Renal cortex interstitium (tissue), 15 donors: ENCODE measurements at places on chromosomes 12 and 14.
A peak's percentile ranks its signal among the peaks of the same experiment; 100 is the strongest.

- DNase-seq: no peak
Observed at GRCh38 chr12:87320724-87321123, 708.5 kb downstream of the C12orf50 start.

- no peak for DNase-seq
Observed at GRCh38 chr14:21093018-21093417, 5.4 kb downstream of the ZNF219 start.

DNA sequence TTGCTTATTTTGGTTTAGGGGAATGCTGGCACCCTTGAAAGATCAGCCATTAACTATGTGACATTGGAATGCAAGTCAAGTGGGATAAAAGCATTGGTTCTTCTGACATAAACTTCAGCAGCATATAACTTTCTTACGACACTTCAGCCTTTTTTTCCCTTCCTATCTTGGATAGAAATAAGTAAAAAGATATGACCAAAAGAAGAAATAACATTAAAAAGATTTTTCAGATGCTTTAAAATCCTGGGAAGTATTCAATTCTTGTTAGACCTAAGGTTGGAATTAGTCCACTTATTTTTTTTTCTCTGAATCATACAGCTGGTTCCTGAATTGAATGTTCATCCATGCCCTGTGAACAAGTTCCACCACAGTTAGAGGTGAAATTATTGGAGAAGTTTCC lies 85.6 kb upstream of the TSPAN8 start:
- no peak for DNase-seq

- DNase-seq: no peak
Observed at GRCh38 chr12:123879691-123880090, 92.9 kb downstream of the CCDC92 start.

GRCh38 chr12:19410211-19410610 lies 29.1 kb upstream of the AEBP2 start:
- no peak for DNase-seq

DNA sequence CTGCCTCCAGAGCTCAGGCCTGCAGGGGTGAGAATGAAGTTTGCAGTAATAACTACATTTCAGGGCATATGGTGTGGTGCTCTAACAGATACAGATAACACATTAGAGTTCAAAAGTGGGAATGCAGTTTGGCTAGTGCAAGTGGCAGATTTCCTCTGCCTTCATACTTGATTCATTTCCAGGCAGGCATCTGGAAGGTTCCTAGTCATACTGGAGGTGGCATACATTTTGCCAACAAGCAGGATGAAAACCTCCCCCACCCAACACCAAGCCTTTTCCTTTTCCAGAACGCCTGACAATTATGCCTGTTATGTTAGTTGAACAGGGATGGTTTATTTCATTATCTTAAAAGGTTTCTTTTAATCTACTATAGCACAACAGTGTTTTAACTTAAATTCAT lies 24.3 kb downstream of the VTI1B start:
- no peak for DNase-seq

DNA sequence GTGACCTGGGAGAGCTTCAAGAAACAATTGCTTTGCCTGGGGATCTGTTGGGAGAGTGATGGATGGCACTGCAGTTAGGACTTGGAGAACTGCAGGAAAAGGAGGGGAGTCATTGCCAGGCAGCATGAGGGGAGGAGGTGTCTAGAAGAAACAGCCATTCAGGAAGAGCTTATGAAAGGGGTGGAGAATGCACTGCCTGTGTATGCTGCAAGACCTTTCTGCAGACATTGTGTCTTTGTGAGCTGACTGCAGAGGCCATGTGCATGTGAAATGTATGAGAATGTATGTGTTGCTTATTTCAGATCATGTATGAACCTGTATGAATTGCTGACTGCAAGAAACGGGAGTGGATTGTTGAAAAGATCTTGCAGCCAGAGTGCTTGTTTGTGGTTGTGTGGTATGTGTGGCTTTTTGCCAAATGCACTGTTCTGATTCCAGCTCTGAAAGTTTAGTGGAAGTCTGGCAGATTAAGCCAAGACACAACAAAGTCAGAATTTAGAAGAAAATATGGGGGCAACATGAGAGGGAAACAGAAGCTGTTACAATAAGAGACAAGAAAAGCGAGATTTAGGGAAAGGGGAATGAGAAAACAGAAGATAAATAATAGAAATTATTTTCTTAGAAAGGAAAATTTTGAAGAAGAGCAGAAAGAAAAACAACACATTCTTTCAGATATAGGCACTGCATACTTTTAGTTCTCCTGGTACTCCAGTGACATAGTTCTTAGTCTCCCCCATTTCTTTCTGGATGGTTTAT lies 9.8 kb upstream of the RIMKLB start:
- DNase-seq: peak; percentile 88

GRCh38 chr14:51341338-51341737 lies 101.3 kb downstream of the TMX1 start:
- DNase-seq: no peak

- DNase-seq: peak; percentile 26
Observed at GRCh38 chr14:60723116-60723906, 840 bp downstream of the SIX4 start.

DNA sequence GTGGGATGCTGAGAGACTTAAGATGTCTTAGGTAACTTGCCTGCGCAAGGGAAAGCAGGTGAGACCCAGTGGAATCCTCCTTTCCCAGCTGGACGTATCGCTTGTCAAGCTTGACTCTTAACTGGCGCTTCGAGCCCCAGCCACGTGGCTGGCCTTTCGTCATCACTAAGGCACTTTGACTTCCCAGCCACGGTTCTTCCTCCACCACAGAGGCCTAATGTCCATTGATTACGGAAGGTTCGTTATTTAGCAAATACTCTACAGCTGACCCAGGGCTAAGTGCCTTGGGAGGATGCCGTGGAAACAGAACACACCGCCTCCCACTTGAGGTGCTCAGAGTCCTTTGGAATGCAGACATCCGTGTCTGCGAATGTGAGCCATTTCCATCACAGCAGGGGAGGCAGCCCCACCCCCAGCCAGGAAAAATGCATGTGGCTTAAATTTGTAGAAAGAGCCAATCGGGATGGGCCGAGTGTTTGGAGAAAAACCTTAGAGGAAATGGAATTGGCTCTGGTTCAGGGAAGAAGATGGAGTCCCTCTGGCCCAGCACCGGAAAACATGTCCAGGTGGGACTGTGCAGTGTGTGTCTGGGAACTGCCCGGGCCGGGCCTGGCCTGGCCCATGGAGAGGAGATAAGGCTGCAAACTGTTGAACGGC lies 115.7 kb downstream of the PLXNC1 start:
- DNase-seq: no peak

DNA sequence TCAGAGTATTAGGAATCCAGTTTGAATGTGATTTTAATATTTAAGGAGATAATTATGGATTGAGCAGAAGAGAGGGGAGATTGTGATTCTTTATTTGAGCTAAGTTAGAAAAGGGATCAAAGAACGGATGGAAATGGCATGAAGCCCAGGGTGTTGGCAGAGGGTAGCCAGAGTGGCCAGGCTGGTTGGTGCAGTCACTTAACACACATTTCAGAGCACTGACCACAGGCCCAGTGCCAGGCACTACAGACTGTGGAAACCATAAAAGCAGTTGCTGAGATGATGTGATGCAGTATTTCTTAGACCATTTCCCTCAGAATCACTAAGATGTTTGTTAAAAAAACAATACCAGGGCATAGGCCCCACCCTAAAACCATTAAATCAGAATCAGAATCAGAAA lies 167.7 kb upstream of the AMIGO2 start:
- no peak for DNase-seq

- DNase-seq: no peak
Observed at GRCh38 chr14:100376751-100377171, 53.6 kb downstream of the SLC25A47 start.

DNA sequence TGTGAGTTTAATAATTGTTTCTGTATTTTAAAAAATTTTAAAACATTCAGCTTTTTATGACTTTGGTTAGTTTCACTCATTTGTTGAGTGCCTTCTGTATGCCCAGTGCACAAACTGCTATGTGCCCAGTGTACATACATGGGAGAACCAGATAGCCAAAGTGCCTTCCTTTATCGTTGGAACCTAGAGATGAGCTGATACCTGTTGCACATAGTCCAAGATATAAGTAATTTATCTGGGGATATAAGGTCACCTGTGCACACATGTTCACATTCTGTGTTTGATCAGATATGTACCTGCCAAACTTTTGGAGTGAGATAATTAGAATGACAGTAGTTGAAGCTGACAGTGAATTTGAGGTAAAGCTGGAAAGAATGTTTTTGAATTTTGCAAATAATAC lies 37.9 kb downstream of the RAB21 start:
- DNase-seq: no peak
